ENCODE measurements at places on chromosomes 5 and 9.

DNA sequence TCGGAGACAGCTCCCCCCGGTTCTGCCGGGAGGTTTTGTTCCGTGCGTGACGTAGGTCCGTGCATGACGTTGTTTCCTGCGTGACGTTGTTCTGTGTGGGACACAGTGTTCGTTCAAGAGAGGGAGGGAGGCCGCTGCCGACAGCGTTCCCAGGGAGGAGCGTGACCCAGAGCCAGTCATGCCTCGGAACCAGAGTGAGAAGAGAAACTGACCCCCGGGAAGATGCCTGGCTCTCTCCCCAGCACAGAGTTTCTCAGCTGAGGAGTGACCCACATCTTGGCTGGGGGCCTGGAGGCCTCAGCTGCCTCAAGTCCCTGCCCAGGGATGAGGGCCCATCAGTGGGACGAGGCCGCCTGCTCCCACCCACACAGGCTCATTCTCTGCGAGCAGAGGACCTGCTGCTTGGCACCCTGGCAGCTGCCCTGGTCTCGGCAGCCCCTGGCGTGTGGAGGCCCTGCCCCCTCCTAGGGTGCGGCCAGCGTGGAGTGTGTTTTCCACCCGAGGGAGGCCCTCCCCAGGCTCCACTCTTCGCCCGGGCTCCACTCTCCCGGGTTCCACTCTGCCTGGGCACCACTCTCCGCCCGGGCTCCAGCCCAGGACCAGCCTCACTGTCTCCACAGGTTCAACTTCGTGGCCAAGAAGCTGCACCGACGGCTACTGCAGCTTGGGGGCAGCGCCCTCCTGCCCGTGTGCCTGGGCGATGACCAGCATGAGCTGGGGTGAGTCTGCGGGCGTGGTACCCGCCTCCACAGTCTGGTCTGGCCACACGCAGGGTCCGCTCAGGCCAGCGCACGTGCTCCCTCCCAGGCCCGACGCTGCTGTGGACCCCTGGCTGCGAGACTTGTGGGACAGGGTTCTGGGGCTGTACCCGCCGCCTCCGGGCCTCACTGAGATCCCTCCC lies 7.9 kb downstream of the NDOR1 start:
- no peak for DNase-seq

DNA sequence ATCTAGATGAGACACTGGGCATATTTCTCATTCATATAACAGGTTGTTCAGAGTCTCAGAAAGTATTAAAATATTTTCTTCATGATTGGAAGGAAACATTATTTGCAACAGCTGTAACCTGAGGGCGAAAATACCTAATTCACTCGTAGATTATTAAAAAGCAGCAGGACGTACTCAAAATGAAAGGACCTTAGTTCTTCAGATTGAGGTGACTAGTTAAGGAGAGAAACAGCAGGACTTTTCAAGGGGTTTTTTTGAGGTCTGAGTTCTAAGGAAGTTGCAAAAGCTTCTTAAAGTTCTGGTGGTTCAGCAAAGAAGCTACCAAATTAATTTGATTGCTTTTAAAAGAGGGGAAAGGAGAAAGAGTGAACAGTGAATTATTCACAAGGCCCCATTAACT lies 174.9 kb downstream of the TMEM161B start:
- no peak for DNase-seq

GRCh38 chr9:1047591-1048230 lies 2.4 kb upstream of the DMRT2 start:
- no peak for DNase-seq

GRCh38 chr5:58598440-58598839 lies 15.6 kb downstream of the RAB3C start:
- no peak for DNase-seq

DNA sequence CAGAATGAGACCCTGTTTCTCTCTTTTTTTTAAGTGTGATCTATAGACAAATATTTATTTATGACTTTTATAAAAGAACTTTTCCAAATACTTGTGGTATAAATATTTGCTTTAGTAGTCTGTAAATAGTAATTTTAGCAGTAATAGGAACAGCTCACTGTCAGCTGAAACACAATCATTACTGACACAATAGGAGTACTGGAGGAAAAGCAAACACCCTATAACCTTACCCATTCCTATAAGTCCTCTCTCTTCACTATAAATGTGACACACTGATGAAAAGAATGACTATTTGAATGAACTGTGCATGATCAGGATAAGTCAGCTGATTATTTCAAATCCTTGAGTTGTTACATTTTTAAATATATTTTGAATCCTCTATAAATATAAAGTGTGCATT lies 72.4 kb downstream of the CDH12 start:
- DNase-seq: no peak

DNA sequence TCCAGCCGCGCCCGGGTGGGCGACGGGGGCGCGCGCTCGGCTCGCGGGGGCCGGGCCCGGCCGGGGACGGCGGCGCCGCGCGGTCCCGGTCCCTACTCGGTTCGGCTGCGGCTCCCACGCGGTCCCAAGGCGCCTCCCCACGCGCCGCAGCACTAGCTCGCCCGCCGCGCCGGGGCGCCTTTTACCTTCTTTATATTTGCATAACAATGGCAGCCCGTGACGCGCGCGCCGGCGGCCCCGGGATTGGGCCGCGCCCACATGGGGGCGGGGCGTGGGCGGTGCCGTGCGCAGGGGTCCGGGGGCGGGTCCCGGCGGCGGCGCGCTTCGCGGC lies at the start of gene NRARP:
NRARP (minus strand) TSS at position 154 of the 331 bp plus-strand sequence. CDS start 343 bp downstream, outside the sequence.
- peak; percentile 76 for DNase-seq

GRCh38 chr5:146682899-146683532 lies 167.0 kb upstream of the GPR151 start:
- no peak for DNase-seq

DNA sequence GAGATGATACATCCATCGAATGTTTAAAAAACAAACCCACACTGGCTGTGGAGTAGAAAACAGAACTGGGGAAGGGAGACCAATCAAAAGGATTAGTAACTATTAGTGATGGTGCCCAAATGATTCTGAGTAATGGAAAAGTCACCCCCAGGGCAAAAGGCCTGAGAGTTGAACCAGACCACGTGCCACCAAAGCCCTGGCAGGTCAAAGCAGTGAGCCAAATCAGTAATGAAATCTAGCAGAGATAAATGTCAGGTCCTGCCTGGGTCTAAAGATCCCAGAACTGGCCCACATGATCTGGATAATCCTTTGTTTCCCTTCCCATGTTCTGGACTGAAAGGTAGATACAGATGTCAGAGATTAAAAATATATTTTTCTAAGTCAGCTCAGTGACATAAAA lies 9.4 kb downstream of the OTULINL start:
- DNase-seq: no peak

DNA sequence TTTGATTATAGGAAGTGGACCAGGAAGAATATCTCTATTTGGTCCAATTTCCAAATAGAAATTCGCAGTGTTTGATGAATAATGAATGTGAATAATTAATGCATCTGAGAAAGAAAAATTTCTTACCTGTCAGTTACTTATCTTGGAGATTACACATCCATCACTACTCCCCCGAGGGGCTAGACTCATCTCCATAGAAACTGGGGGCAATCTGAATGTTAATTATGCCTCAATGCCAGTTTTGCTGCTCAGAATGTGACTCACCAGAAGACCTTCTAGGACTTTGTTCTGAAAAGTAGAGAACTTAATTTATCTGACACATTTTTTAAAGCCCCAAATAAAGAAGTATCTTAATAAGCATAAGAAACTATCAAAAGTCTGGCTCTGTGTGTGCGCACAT lies 233.4 kb upstream of the NR4A3 start:
- DNase-seq: no peak

GRCh38 chr5:139641116-139642080 lies 6.8 kb upstream of the CXXC5 start:
- DNase-seq: no peak

GRCh38 chr9:112063151-112063550 lies 111.9 kb downstream of the SUSD1 start:
- DNase-seq: peak; percentile 90

GRCh38 chr9:79289856-79290255 lies 281.9 kb upstream of the TLE4 start:
- no peak for DNase-seq

- no peak for DNase-seq
These were observed 186.7 kb downstream of the MSX2 start for GRCh38 chr5:174911118-174911517.

- no peak for DNase-seq
These were observed 57.5 kb downstream of the CDH6 start for GRCh38 chr5:31251032-31251431.

- peak; percentile 30 for DNase-seq
These were observed 119.7 kb upstream of the PJA2 start for GRCh38 chr5:109529520-109529919.

- DNase-seq: peak; percentile 93
These were observed 21.0 kb downstream of the ATOX1 start for GRCh38 chr5:151737431-151737830.

GRCh38 chr5:146395193-146395592 lies 51.9 kb upstream of the TCERG1 start:
- no peak for DNase-seq

- no peak for DNase-seq
These were observed 672.4 kb upstream of the GRAMD2B start for GRCh38 chr5:125750861-125751186.

Data from fibroblast of villous mesenchyme (primary cell).